ENCODE measurements at places on chromosomes 1 and 21. TPM values are rescaled to one million over a fixed set of nuclear protein-coding genes. Genes with fewer than 3 reads are reported as not detected.

OR10X1 gene
- not detected for total RNA-seq

ADGRL2 gene
- 117 TPM for total RNA-seq

C1orf226 gene
- total RNA-seq = 1.1 TPM

S100A14 gene
- total RNA-seq = 0.42 TPM

HSD3B1 gene
- total RNA-seq = not detected

FMOD gene
- total RNA-seq = 11.4 TPM

RUNX1 gene
- total RNA-seq = 1.7 TPM

HRNR gene
- total RNA-seq = not detected

VANGL1 gene
- 16.3 TPM for total RNA-seq

TTC22 gene
- total RNA-seq = not detected

RNF186 gene
- not detected for total RNA-seq

PINK1 gene
- 106 TPM for total RNA-seq

HCRTR1 gene
- total RNA-seq = 4.6 TPM

ZSCAN20 gene
- total RNA-seq = 16.2 TPM

TRAF3IP3 gene
- total RNA-seq = not detected

INKA2 gene
- 9.7 TPM for total RNA-seq

CRYBG2 gene
- total RNA-seq = not detected

MYOG gene
- total RNA-seq = not detected

SPRR2B gene
- total RNA-seq = not detected

FCRL2 gene
- total RNA-seq = not detected

HES4 gene
- 76.9 TPM for total RNA-seq

LCE1C gene
- not detected for total RNA-seq

PLEKHA6 gene
- 3.5 TPM for total RNA-seq

FAM177B gene
- total RNA-seq = not detected

CYP4A22 gene
- not detected for total RNA-seq

IGSF3 gene
- 29.4 TPM for total RNA-seq

HPDL gene
- 4.6 TPM for total RNA-seq

DMBX1 gene
- total RNA-seq = not detected

HHAT gene
- total RNA-seq = 1.8 TPM

LCE3C gene
- not detected for total RNA-seq

SH2D1B gene
- total RNA-seq = 0.05 TPM

VWA5B1 gene
- total RNA-seq = not detected

SPRR1B gene
- total RNA-seq = not detected

RGS18 gene
- total RNA-seq = not detected

HEYL gene
- 0.14 TPM for total RNA-seq

TEX38 gene
- total RNA-seq = not detected

NHLH1 gene
- under 0.01 TPM for total RNA-seq

CFHR5 gene
- not detected for total RNA-seq

TXNDC12 gene
- total RNA-seq = 23.0 TPM

TMEM50A gene
- total RNA-seq = 171 TPM
